ENCODE measurements at places on chromosomes 2 and 18.

DNA sequence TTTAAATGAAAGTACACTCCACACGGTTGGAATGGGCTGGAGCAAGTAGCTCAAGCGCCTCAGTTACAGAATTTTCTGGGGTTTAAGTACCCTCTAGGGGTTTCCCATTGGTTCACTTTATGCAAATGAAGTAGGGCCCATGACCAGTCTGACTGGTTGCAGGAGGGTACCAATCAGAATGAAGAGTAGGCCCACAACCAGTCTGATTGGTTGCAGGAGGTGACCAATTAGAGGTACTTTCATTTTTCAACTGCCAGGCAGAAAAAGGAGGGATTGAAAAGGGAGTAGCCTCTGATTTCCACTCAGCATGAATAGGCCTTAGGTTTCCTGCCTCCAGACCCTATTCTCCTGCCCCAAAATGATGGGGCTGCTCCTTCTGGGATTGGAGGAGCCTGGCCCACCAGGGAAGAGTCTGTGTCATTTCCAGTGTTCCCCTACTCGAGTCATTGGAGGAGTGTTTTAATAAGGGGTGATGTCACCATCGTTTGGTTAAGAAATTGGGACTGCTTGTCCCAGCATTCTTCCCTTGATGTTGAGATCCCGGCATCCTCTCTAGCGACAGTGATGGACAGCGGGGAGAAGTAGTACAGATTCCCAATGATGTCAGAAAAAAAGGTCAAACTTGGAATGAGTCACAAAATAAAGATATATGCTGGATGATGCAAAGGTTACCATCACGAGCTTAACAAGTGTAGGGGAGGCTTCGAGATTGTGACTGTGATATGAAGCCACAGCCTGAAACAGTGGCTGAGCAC, 210.4 kb downstream of the SH3BP4 start:
- no peak for DNase-seq

DNA sequence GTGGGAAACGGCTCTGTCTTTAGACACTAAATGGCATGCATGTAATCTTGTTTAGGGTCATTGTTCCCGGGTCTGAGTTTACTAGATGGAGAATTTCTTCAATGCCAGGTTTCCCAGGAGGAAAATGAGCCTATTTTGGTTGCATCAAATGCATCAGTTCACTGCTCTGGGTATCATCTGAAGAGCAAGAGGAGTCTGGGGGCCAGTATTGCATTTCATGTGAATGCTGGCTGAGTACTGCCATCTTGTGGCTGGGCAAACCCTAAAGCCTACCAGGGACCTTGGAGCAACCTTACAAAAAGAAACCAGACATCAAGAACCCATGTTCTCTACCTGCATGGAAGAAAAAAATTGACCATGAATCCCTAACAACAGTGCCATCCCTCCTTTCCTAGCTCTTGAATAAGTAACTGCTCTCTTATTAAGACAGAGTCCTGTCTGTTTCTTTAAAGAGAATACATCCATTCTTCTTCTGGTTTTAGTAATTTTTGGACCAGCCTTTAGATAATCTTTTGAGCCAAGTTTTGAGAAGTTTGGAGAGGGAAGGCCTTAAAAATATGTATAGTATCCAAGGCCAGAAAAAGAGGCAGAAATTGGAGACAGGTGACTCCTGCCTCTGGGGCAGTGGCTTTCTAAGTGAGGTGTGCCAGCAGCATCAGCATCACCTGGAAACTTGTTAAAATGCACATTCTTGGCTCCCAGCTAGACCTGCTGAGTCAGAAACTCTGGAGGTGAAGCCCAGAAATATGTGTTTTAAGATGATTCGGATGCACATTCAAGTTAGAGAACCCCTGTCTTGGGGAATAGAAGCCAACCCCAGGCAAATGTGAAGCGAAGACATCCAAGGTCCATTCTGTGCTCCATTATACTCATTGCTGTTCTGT, 261.0 kb upstream of the CXCR4 start:
- DNase-seq: no peak

DNA sequence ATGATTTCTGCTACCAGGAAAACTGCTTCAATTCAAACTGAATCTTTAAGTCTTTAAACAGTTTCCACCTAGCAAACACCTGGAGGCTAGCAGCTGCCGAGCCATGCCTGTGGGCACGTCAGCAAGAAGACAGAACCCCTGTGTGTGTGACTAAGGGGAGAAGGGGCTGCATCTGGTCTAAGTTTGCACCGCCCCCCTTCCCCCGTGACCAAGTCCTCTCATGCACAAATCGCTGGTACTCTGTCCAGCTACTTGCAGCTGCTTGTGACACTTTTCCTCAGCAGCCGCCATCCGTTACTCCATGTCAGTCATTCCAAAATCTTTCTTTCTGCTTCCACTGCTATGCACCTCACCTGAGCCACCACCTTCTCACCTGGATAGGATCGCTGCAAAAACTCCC, 355.0 kb downstream of the SS18 start:
- DNase-seq: no peak

GRCh38 chr18:35516789-35517188, 19.0 kb upstream of the INO80C start:
- no peak for DNase-seq

GRCh38 chr2:97727296-97727695, 13.9 kb downstream of the ZAP70 start:
- no peak for DNase-seq

DNA sequence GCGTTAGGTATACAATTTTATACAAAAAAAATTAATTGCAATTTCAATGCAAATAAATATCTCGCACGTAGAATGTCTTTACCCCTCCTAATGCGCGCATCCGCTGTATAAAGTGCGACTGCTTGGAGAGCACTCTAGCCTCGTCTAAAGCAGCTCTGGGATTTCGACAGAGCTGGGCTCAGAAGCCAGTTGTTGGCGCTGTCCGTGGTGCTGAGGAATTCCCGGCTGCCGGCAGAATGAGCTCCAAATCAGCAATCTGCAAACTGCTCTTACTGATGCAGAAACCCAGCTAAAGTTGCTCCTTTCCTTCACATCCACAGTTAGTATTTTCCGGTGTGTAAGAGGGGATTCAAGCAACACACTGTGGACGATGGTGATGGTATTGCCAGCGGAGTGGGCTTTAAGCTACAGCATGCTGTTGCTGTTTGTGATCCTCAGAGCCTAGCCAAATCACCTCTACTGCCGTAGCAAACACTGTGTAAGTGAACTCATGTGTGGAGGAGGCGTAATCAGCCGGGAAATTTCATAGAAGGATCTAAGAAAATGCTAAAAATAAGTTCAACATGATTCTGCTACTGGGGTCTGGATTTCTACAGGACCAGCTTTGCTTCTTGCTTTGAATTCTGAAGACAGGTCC, at the start of gene VWC2L:
Gene VWC2L (plus strand): TSS at position 137 of the 637 bp plus-strand sequence. CDS start 3,140 bp downstream, outside the sequence.
- DNase-seq: peak; percentile 32

DNA sequence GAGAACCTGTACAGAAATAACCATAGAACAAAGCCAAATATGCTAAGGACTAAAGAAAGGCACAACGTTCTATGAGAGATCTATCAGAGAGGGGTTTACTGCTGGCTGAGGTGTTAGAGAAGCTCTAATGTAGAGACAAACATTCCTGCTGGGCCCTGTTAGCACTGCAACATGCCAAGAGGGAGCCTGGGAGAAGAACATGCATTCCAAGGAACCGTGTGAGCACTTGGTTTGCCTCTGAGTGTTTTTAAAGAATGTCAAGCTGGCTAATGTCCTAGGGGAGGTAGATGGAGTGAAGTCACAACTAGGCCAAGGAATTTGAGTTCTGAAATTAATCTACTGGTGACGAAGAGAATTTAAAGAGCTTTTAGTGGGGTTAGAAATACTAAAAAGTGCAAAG, 384.3 kb upstream of the LYPD1 start:
- DNase-seq: no peak

DNA sequence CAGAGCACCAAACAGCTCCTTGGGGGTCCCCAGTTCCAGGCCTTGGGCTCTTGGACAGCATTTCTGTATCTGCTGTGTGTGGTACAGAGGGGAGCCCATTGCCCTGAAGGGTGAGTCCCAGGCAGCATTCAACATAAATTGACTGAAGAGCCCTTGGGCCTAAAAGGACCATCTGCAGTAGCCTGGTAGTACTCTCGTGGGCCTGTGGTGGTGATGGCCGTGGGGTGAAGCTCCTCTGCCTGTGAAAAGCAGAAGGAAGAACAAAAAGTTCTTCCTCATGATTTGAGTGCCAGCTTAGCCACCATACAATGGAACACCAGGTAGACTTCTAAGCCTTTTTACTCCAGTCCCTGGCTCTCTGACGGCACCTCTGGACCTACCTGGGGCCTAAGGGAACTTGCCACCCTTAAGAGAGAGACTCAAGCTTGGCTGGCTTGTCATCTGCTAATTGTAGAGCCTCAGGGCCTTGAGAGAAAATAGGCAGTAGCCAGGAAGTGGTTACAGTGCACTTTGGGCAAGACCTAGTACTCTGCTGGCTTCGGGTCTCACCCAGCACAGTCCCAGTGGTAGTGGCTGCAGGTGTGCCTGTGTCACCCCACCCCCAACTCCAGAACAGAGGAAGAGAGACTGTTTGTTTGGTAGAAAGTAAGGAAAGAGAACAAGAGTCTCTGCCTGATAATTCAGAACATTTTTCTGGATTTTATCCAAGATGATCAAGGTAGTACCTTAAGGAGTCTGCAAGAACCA, 84.6 kb upstream of the CERS6 start:
- no peak for DNase-seq

DNA sequence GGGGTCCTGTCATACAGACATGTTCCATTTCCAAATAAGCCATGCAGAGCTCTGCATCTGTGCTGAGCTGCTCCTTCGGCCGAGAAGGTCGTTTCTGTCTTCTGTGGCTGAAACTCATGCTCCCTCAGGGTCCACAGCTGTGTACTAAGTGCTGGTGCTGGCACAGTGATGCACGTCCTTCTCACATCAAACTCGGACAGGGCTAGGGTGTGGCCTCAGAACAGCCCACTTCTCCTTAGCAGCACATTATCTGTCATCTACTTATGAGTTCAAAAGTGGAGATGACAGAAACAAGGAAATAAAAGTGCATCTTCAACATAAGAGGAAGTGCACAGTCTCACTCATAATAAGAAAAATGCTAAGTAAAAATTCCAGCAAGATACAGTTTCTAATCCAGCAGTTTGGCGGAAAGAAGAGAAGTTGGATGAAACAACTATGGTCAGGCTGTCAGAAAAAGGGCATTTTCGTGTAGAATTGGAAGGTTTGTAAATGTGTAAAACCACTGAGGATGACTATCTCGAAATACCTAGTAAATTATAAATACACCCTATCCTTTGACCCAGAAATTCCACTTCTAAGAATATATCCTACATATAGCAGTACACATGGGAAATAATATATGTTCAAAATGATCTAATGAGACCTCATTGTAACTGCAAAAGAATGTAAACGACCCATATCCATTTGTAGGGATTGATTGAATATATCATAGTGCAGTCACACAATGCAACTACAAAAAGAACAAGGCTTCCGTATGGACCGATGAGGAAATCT, 53.7 kb upstream of the APCDD1 start:
- no peak for DNase-seq

GRCh38 chr2:24917086-24917485, 3.0 kb downstream of the ADCY3 start:
- DNase-seq: no peak

DNA sequence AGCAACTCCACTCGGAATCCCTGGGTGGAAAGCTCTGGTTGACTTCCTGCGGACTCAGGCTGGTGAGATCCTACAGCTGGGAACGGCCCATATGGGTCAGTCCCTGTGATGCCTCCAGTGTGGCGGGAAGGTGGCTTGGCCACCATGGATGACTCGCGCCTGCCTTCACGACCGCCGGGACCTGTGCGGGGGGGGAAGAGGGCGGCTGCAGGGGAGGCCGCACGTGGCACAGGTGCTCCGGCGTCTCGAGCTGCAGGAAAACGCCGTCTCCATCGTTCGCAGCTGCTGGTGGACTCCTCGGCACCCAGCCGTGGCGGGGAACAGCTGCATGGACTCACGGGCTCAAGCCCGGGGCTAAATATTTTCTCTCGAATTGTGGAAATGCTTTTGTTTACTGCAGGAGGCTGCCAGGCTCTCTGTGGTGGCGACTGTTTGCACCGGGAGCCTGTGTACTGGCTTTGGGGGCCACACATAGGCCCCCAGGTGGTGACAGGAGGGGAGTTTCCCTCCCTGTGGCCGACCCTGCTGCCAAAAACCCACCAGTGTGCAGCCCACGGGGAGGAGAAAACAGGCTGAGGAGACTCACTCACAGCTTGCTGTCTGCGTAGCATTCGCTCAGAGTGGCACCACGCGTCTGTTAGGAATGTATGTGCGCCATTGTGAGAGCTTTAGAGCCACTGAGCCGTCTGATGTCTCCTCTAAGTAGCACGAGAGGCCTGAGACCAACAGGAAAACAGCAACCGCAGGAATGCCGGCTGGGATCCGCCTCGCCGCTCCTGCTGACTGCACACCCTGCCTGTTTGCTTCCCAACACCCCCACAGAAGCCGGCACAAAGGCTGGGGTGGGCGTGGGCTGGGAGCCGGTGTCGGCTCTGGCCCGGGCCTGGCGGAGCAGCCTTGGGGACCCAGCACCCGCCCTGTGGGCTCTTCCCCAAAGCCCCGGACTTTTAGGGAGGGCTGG, 89.2 kb downstream of the NFATC1 start:
- DNase-seq: no peak

DNA sequence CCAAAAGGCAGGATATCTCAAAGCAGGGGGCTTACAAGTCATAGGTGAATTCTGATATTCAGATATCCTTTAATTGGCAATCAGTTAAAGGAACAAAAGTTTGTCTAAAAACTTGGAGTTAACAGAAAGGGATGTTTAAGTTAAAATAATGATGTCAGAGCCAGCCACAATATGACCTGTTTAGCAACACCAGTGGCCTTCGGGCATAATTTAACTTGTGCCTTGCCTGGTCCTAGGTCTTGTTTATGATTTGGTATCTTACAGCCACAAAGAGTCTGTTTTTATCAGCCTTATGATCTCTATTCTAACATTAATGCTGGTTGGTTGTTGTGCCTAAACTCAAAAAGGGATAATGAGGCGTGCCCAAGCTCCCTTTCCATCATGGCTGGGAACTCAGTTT, 252.9 kb downstream of the RNF152 start:
- DNase-seq: no peak

GRCh38 chr2:42214669-42215068, 45.5 kb downstream of the EML4 start:
- no peak for DNase-seq

GRCh38 chr2:127085317-127085681, 21.7 kb downstream of the BIN1 start:
- DNase-seq: no peak

GRCh38 chr2:197378494-197379307, 56.1 kb downstream of the SF3B1 start:
- DNase-seq: peak; percentile 6
